ENCODE measurements at places on chromosomes 1 and 21.
A peak's percentile ranks its signal among the peaks of the same experiment; 100 is the strongest.

DNA sequence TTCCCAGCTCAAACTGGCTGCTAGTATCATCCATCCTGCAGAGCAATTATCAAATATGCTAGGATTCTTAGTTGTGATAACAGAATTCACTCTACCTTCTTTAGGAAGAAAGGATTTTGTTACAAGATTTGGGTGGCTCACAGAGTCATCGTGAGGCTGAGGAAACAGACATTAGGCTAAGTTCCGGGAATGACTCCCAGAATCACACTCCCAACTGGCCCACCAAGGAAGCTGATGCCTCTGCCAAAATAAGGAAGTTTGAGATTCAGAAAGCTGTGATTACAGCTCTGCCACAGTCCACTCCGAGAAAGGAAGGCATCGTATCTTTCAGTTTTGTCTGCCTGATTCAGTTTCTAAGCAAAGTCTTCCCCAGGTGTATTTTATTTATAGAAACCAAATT lies 50.6 kb upstream of the LYPLAL1 start:
- H3K27ac ChIP-seq = no peak overlapping the region
- no peaks in the 10 kb centered on the region for H3K36me3 ChIP-seq
- no peak overlapping the region for H3K4me3 ChIP-seq
- H3K4me1 ChIP-seq = no peaks in the 10 kb centered on the region

- no peak overlapping the region for H3K27ac ChIP-seq
- no peak for DNase-seq
- H3K4me3 ChIP-seq = no peak overlapping the region
- H3K4me1 ChIP-seq = no peaks in the 10 kb centered on the region
- no peaks in the 10 kb centered on the region for H3K36me3 ChIP-seq
These were observed 53.0 kb downstream of the SPAG17 start for GRCh38 chr1:118132000-118132399.

- no peaks in the 10 kb centered on the region for H3K4me1 ChIP-seq
- peaks cover 23% of the 10 kb centered on the region for H3K27me3 ChIP-seq
- H3K27ac ChIP-seq = no peak overlapping the region
- no peak overlapping the region for H3K4me3 ChIP-seq
- DNase-seq = no peak
These were observed 2.6 kb downstream of the GPR161 start for GRCh38 chr1:168134132-168134531.

DNA sequence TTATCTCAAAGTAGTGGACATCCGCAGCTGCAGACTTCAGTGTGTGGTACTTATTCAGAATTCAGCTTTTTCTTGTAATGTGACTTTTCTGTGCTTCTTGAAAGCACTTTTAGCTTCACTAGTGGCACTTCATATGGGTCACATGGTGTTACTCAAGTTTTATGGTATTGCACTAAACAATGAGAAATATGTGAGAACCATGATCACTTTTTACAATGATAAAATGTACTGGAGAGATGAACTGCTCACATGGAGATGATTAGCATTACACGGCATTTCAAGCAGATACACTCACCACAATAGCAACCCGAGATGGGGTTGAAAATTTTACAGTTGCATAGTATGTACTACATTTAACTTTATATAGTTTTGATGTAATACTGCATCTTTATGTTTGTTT lies 40.1 kb upstream of the GPR52 start:
- H3K4me1 ChIP-seq = no peaks in the 10 kb centered on the region
- DNase-seq = no peak
- H3K4me3 ChIP-seq = no peak overlapping the region
- H3K27ac ChIP-seq = no peak overlapping the region
- H3K27me3 ChIP-seq = no peaks in the 10 kb centered on the region

DNA sequence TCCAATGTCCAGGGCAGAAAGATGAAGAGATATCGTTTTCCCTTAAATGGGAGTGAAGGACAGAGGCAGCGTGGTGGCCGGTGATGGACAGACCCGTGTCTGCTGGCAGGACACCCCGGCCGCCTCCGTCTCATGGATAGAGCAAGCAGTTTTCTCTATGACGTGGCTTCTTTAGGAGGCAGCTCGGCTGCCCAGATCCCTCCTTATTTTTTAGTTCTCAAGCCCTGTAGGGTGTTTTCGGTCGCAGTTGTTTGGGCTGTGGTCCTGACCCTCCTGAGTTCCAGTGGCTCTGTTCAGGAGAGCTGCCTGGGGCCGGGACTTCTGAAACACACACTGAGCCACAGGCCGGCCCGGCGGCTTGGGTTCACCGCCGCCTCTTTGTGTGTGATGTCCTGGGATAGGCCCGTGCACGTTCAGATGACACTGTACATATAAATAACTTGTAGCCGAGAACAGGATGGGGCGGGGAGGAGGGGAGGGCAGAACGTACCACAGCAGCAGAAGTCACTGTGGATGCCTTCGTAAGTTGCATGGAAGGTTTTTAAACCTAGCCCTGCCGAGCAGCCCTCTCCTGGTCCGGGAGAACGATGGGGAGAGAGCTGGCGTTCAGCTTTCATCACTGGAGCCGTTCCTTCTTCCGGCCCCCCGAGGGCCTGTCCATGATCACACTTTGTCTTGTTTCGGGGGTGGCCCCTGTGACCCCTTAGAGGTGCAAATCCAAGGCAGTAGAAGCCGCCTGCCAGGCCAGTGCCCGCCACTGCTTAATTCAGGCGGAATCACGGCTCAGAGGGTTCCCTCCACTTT lies 65.2 kb downstream of the SIK1 start:
- H3K4me3 ChIP-seq = peak overlapping the region; percentile 61
- no peaks in the 10 kb centered on the region for H3K27me3 ChIP-seq
- H3K4me1 ChIP-seq = peaks cover 26% of the 10 kb centered on the region
- DNase-seq = peak; percentile 98
- no peaks in the 10 kb centered on the region for H3K36me3 ChIP-seq
- H3K27ac ChIP-seq = peak overlapping the region; percentile 97

GRCh38 chr1:222889440-222889839 lies 74.6 kb downstream of the DISP1 start:
- no peak for DNase-seq
- no peaks in the 10 kb centered on the region for H3K36me3 ChIP-seq
- H3K27me3 ChIP-seq = no peaks in the 10 kb centered on the region
- H3K27ac ChIP-seq = no peak overlapping the region
- no peaks in the 10 kb centered on the region for H3K4me1 ChIP-seq
- no peak overlapping the region for H3K4me3 ChIP-seq

DNA sequence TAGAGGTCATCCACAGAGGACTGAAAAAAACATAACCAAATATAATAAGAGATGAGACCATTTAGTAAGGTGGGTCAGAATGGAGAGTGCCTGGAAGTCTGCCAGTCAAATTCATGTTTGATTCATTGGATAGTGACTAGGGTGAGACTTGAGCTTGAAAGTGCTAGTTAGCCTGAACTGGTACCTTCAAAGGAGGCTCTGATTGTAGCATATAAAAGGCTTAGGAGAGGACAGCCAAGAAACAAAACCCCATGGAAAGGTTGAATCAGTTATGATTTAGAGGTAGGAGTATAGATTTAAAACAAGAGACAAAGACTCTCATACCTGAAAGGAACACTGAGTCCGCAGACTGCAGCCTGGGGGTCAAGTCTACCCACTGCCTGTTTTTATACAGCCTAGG lies 44.4 kb upstream of the LRRC8C start:
- no peaks in the 10 kb centered on the region for H3K36me3 ChIP-seq
- H3K27me3 ChIP-seq = no peaks in the 10 kb centered on the region
- H3K4me1 ChIP-seq = no peaks in the 10 kb centered on the region
- H3K4me3 ChIP-seq = no peak overlapping the region
- DNase-seq = no peak

DNA sequence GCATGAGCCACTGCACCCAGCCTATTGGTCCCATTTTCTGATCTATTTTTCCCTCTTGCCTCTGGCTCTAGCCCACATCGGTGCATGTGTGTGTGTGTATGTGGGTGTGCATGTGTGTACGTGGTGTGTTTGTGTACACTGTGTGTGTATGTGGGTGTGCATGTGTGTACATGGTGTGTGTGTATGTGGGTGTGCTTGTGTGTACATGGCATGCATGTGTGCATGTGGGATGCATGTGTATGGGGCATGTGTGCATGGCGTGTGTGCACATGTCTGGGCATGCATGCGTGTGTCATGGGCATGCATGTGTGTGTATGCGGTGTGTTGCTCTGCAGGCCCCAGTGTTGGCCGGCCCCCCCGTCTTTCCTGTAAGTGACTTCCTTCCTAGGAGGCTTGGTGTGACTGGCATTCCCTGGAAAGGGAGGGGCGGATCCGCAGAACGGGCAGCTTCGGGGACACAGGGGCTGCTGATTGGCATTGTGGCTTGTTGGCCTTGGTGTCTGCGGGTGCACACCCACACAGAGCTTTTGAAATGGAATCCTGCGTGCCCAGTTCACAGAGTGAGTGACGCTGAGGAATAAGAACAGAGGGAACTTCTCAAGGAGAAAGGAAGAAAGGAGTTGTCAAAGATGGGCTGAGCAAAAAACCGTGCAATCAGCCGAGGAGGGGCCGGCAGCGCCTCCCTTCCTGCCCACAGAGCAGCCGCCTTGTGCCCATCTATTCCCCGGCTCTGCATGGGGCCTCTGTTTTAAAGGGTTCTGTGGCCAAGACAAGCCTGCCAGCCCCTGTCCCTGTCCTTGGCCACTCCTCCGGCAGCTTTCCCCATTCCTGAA lies 8.0 kb downstream of the PDXK start:
- peaks cover 15% of the 10 kb centered on the region for H3K36me3 ChIP-seq
- no peak for DNase-seq
- H3K4me3 ChIP-seq = no peak overlapping the region
- no peaks in the 10 kb centered on the region for H3K27me3 ChIP-seq
- H3K4me1 ChIP-seq = no peaks in the 10 kb centered on the region
- no peak overlapping the region for H3K27ac ChIP-seq

DNA sequence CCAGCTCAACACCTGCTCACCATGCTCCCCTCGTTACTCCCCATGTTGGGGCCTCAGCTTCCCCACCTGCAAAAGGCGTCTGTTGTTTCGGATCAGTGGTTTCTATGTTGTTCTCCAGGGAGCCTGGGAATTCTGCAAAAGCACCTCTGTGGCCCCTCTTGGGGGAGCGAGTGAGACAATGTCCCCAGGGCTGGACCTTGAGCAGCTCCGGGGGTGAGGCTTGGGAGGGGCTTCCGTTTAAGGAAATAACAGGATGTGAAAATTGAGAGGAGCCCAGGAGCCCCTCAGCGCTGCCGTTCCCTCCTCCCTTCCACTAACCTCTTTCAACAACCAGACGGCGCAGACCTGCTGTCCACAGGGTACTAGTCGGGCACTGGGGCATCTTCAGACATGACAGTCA lies 98.5 kb upstream of the IFFO2 start:
- no peak overlapping the region for H3K27ac ChIP-seq
- no peaks in the 10 kb centered on the region for H3K36me3 ChIP-seq
- no peak overlapping the region for H3K4me3 ChIP-seq
- peaks cover 87% of the 10 kb centered on the region for H3K27me3 ChIP-seq

DNA sequence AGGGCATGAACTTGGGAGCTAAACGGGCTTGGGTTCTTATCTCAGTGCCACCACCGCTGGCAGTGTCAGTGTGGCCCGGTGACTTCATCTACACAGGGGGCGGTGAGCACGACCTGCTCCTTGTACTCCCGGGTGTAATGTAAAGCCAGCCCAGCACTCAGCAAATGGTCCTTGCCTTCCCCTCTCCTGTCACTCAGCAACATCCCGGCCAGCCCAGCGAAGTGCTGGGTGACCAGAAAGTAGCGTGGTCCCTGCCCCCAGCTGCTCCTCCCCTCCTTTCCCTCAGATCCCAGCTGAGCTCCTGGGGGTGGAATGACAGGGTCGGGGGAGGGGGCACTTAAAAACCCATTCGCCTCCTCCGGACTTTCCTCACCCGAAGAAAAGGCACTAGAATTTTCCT lies 7.2 kb downstream of the KCNN3 start:
- peaks cover 62% of the 10 kb centered on the region for H3K4me1 ChIP-seq
- H3K36me3 ChIP-seq = no peaks in the 10 kb centered on the region
- no peak for DNase-seq
- no peaks in the 10 kb centered on the region for H3K27me3 ChIP-seq
- no peak overlapping the region for H3K4me3 ChIP-seq

GRCh38 chr1:228944296-228944695 lies 209.0 kb downstream of the RHOU start:
- no peak overlapping the region for H3K4me3 ChIP-seq
- no peak overlapping the region for H3K27ac ChIP-seq
- no peaks in the 10 kb centered on the region for H3K36me3 ChIP-seq
- H3K4me1 ChIP-seq = no peaks in the 10 kb centered on the region
- H3K27me3 ChIP-seq = no peaks in the 10 kb centered on the region

- no peak overlapping the region for H3K27ac ChIP-seq
- H3K27me3 ChIP-seq = peaks cover 79% of the 10 kb centered on the region
- no peaks in the 10 kb centered on the region for H3K36me3 ChIP-seq
- DNase-seq = no peak
- H3K4me3 ChIP-seq = no peak overlapping the region
These were observed 3.2 kb downstream of the DMBX1 start for GRCh38 chr1:46492871-46493270.

- H3K4me1 ChIP-seq = no peaks in the 10 kb centered on the region
- H3K4me3 ChIP-seq = no peak overlapping the region
- no peak for DNase-seq
- no peaks in the 10 kb centered on the region for H3K27me3 ChIP-seq
- H3K36me3 ChIP-seq = no peaks in the 10 kb centered on the region
These were observed 53.4 kb upstream of the EDN2 start for GRCh38 chr1:41537788-41538351.

GRCh38 chr21:41176846-41177245 lies 8.9 kb downstream of the BACE2 start:
- no peak overlapping the region for H3K4me3 ChIP-seq
- no peaks in the 10 kb centered on the region for H3K27me3 ChIP-seq
- no peak overlapping the region for H3K27ac ChIP-seq
- H3K4me1 ChIP-seq = no peaks in the 10 kb centered on the region
- no peaks in the 10 kb centered on the region for H3K36me3 ChIP-seq
- DNase-seq = no peak

GRCh38 chr21:18235545-18235944 lies 9.1 kb upstream of the CHODL start:
- no peaks in the 10 kb centered on the region for H3K4me1 ChIP-seq
- no peak overlapping the region for H3K4me3 ChIP-seq
- no peaks in the 10 kb centered on the region for H3K27me3 ChIP-seq
- no peak overlapping the region for H3K27ac ChIP-seq

GRCh38 chr1:15923241-15923640 lies 52.7 kb downstream of the ZBTB17 start:
- H3K36me3 ChIP-seq = peaks cover 4% of the 10 kb centered on the region
- no peaks in the 10 kb centered on the region for H3K27me3 ChIP-seq
- no peak overlapping the region for H3K4me3 ChIP-seq
- no peaks in the 10 kb centered on the region for H3K4me1 ChIP-seq
- no peak for DNase-seq
- no peak overlapping the region for H3K27ac ChIP-seq

DNA sequence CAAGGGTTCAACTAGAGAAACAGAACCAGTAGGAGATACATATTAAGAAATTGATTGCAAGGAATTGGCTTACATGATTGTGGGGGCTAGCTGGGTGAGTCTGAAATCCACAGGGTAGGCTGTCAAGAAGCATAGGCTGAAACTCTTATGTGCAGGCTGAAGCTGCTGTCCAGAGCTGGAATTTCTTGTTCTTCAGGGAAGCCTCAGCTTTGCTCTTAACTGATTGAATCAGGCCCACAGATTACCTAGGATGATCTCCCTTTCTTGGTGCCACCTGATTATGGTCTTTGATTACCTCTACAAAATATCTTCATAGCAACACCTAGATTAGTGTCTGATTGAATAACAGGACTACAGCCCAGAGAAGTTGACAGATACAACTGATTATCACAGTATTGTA lies 22.5 kb upstream of the FRRS1 start:
- H3K27ac ChIP-seq = no peak overlapping the region
- DNase-seq = no peak
- no peaks in the 10 kb centered on the region for H3K27me3 ChIP-seq
- peaks cover 7% of the 10 kb centered on the region for H3K4me1 ChIP-seq

Data from MM.1S (cell line).